ENCODE measurements at places on chromosomes 7 and 10.

DNA sequence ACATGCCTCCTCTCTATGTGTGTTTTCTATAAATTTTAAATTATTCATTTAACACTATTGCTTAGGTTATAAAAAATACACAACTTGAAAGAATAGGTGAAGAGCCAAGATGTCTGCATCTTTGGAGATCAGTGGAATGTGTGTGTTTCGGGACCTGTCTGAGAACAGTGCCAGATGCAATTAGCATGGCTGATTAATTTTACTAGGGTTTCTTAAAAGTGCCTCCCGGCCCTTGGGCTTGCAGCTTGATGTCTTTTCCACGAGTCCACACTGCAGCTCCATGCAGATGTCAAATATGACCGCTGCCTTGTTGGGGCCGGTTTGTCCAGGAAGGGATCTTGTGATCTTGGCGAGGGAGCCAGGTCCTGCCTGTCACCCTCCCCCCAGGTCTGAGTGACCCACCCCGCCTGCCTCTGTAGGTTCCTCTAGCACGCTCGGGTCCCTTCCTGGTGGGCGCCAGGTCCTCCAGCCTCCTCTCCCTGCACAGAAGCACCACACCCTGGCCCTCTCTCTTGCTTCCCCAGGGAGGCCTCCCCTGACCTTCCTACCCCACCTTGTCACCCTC is 20.7 kb downstream of the LHPP start:
- no peak for DNase-seq

- no peak for DNase-seq
Observed at GRCh38 chr10:62393237-62393636, 19.1 kb downstream of the ZNF365 start.

- DNase-seq, result no peak
Observed at GRCh38 chr7:111931016-111931517, 275.1 kb downstream of the DOCK4 start.

- DNase-seq, result no peak
Observed at GRCh38 chr7:33760146-33760545, 145.2 kb upstream of the BMPER start.

DNA sequence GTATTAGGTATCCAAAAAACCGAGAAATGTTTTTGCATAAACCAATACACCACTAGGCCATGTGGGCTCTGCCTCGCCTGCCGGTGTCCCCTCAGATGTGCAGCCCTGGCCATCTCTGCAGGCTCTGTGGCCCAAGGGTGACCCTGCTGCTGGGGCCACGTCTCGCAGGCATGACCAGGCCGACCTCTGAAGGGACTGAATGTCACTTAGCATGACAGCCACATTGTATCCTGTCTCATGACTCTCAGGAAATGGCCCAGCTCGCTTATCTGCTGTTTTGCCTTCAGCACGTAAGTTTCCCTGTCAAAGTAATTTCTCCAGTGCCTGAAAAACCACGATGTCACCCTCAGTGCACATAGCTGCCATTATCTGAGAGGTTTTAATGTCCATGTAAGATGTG is 49.5 kb upstream of the ZNF32 start:
- no peak for DNase-seq

GRCh38 chr10:61472090-61472674 is 19.0 kb upstream of the TMEM26 start:
- no peak for DNase-seq

- no peak for DNase-seq
Observed at GRCh38 chr10:6232846-6233724, 30.4 kb downstream of the PFKFB3 start.

DNA sequence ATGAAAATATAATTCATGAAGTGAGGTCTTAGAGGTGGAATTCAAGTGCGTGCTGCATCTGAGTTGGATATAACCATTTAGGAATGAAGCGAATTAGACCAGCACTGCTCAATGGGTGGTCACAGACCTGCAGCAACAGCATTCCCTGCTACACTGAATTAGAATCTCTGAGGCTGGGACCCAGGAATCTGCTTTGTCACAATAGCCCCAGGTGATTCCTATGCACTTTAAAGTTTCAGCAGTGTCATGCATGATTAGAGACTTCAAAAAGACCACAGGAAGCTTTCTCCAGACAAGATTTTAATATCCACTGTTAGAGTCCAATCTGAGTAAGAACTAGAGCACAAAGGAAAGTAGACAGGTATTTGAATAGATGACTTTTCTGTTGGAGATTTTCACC is 352.8 kb upstream of the VSTM2A start:
- no peak for DNase-seq

- no peak for DNase-seq
Observed at GRCh38 chr7:16433568-16434122, 12.3 kb upstream of the CRPPA start.

DNA sequence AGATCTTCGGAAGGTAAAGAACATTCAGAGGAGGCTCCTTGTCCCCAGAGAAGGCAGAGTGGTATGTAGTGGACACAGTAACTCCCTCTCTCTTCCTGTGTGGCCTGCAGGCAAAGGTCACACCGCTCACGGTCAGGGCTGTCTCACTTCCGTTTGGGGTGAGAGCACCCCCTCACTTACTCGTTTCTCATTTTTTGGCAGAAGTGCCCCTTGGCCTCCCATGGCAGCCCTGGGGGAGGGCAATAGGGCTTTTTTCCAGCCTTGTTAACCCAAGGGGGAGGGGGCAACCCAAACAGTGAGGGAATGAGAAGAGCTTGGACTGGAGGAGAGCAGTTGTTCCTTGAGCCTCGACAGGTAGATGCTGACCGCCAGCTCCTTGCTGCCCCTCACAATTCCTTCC is 31.8 kb upstream of the SRGN start:
- DNase-seq, result no peak

GRCh38 chr10:123187781-123188180 is 33.6 kb downstream of the BUB3 start:
- DNase-seq, result no peak

DNA sequence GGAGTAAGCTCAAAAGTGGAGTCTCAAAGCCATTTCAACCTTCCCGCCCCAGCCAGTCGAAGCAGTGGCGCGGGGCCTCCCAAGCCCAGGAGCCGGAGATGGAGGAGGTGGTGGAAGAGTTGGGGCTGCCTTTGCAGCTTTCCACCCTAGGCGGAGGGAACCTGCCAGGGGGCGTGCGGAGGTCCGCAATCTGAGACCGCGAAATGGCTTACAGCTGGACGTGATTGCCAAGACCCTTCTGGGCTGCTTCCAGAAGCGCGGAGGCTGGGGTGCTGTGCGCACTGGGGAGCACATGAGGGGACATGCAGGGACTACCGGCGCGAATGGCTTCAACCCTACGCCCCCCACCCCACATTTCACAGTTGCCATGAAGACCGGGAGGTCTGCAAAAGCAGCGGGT is 86.2 kb downstream of the PRR15 start:
- DNase-seq, result no peak

DNA sequence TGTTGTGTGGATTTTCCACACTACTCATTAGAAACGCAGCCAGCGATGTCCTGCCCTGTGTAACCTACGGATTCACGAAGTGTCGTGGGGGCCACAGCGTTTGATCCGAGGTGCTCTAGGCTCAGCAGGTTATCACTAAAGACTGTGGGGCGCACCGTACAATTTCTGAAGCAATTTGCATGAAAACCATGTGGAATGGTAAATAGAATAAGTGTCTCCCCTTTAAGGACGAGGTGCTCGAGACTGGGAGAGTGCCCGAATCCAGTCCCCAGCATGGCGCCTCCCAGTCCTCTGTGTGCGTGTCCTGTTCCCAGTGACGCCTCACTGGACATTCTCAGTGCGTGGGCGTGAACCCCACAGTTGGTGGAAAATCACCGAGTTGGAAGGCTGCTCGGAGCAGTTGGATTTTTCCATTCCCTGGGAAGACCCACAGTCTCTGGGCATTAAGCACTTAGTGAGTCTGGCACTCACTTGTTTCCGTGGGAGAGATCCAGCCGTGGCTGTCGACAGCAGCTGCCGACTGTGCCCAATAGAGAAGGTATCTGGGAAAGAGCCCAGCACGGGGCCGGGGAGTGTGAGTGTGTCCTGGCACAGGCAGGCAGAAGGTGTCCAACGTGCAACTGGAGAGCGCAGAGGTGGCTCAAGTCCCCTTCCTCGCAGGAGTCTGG is 37.0 kb downstream of the PFKP start:
- no peak for DNase-seq

- DNase-seq, result peak; percentile 10
Observed at GRCh38 chr10:91592266-91592975, 40.5 kb downstream of the PPP1R3C start.

DNA sequence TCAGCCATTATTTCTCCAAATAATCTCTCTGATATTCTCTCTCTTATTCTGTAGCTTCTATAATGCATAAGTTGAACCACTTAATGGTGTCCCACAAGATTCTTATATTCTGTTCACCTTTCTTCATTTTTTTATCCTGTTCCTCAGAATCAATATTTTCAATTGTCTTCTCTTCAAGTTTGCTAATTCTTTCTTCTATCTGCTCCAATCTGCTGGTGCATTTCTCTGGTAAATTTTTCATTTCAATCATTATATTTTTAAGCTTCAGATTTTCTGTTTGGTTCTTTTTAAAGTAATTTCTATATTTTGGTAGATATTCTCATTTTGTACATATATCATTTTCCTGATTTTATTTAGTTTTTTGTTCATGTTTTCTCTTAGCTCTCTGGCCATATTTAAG is 272.6 kb downstream of the ZEB1 start:
- no peak for DNase-seq

- DNase-seq, result no peak
Observed at GRCh38 chr10:110181911-110182310, 25.5 kb upstream of the MXI1 start.

DNA sequence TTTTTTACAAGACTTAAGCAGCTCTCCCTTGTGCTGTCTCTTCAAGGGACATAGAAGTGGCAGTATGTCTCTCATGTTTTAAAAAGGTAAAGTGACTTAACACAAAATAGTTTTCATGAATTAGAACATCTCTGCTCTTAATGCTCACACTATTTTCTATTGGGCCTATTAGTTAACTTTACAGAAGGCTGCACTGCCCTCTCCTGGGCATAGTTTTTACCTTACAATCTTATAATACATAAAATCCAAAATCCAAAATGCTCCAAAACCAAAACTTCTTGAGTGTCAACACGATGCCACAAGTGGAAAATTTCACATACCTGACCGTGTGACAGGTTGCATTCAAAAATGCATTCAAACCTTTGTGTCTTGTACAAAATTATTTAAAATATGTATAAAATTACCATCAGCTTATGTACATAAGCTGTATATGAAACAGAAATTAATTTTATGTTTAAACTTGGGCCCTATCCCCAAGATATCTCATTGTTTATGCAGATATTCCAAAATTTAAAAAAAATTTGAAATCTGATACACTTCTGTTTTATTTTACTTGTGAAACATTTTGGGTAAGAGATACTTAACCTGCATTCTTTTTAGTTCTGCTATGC is 25.8 kb downstream of the TES start:
- peak; percentile 26 for DNase-seq

GRCh38 chr7:130831322-130831721 is 97.3 kb upstream of the KLF14 start:
- no peak for DNase-seq

GRCh38 chr7:1858435-1859265 is 188.6 kb downstream of the ELFN1 start:
- DNase-seq, result no peak

DNA sequence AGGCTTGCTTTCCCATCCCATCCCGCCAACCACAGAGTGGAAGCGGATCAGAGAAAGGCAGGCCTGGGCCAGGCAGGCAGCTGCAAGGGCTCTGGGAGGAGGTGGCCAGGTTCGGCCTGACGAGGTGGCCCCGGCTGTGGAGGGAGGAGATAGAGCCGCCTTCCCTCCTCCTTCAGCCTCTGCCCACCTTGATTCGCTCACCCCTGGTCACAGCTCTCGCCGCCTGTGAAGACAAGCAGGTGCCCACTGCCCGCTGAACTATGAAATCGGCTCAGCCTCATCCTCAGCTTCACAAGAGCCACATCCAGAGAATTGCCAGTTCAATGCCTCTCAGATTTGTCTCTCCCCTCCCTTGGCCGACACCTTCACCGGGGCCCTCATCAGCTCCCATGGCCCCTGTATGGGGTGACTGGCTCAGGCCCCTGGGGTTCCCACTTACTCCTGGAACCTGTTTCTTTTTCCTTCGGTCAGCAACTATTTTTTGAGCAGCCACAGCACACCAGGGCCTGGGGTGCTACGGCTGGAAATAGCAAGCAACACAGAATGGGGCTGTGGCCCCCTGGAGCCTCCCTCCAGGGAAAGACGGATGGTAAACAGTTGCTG is 80.0 kb upstream of the CHST15 start:
- no peak for DNase-seq

GRCh38 chr7:2996141-2996540 is 47.5 kb downstream of the CARD11 start:
- DNase-seq, result no peak

DNA sequence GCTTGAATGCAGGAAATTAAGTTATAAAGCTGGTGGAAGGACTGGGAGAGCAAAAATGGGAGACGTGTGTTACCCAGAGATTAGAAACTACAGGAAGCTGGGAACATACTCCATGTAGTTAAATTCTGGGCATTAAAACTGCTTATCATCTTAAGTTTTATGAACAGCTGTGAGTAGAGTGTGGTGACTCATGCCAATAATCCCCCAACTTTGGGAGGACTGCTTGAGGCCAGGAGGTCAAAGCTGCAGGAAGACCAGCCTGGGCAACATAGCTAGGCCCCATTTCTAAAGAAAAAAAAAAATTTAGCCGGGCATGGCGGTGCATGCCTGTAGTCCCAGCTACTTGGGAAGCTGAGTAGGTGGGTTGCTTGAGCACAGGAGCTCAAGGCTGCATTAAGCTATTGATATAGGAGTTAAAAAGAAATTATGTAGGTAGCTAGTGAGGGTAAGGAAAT is 56.2 kb upstream of the SEPHS1 start:
- DNase-seq, result no peak

DNA sequence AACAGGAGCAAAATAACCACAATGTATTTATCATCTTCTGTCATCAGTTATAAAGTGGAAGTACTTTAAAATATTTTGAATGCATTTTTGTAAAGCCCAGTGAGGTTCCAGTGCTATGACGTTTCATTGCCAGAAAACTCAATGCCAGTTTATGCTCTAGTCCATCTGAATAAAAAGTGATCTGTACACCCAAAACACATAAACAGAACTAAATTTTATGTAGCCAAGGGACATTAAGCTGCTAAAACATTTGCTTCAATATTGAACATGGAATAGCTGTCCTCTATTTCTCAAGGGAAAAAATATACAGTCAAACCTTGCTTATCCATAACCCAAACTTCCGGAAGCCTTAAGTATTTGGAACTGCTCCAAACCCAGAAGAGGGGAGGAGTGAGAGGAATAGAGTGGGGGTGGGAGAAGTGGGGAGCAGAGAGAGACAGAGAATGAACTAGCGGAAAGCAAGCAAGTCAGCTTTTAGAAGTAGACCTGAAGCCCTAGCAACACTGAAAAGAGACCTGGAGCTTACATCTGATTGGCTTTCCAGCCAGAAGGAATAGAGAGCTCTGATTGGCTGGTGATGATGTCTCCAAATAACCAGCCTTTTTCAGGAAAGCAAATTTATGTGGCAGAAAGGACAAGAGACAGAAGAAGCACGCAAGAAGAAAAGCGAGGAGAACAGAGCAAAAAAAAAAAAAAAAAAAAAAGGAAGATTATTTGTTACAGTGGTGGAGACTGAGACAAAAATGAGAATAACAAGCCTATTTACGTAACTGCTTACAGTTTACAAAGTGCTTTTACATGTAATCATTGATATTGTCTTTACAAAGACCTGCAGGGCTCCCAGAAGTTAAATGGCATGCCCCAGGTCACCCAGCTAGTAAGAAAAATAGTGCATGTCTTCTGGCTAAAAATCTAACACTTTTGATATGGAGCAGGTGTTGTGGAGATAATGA is 196.0 kb downstream of the RNLS start:
- DNase-seq, result no peak
